NCI-H2081 treated with DMSO at 0.1 percent for 48 hours (cell line): ENCODE measurements at places on chromosomes 12 and 14.

- no peak for DNase-seq
Observed at GRCh38 chr12:90233168-90234100, 524.8 kb upstream of the ATP2B1 start.

DNA sequence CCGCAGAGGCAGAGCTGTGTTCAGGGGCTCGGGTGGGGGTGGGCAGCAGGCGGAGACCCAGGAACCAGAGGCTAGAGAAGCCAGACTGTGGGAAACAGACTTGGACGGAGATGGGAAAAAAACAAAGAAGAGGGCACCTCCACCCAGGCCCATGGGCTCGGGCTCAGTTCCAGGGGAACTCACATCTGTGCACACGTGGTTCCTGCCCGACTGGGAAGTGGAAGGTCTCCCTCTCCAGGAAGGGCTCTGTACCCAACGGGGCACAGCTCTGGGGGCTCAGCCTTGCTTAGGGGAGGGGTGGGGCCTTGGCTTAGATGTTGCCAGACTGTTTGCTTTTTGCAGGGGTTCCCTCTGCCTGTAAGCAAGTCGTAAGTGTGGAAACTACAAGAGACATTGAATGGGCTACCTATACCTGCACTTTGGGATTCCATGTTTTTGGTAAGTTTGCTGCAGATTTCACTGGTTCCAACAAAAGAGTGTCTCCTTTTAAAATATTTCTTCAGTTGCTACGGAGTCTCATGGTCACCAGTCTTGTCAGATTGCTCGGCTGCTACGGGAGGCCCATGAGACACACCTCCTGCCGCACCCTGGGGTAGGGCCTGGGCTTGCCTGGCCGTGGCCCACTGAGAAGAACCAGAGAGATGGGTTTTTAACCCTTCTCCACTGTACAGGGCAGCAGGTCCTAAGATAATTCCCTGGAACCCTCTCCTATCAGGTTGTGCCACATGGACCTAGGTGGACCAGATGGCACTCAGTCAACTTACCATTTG is 127.6 kb upstream of the EVL start:
- no peak for DNase-seq

GRCh38 chr12:78241446-78241845 is 410.8 kb downstream of the NAV3 start:
- DNase-seq = no peak

DNA sequence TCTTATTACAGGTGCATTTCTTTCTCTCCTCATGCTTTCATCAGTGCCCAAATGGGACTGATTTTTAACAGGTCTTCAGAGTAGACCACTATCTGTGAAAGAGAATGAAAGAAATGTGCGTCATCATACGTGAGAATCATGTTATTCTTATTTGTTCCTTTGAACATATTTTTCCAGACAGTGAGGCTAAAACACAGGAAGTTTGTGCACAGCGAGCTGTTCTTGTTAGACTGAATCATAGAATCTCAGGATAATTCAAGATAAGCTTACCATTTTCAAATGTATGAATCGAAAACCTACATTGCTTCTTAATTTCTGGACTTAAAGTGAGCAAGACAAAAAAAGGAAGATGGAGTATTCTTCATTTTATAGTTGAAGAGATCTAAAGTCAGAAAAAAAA is 383.1 kb downstream of the EGLN3 start:
- no peak for DNase-seq

DNA sequence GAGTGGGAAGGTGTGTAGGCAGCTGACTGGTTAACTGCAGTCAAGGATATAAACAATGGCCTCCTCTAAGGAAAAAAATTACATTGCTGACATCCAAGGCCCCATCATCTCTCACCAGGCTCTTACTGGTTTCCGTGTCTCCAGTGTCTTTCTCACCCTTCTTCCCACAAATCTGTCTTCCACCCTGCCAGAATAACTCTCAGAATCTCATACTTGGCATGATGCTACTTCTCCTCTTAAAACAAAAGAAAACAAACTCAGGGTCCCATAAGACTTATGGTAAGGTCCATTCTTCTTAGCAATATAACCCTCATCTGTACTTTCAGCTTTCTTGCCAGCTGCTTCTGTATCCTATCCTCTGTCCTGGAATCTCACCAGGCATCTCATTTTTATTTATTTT is 68.9 kb downstream of the SUSD6 start:
- no peak for DNase-seq

- no peak for DNase-seq
Observed at GRCh38 chr14:92315050-92315805, 7.7 kb upstream of the SLC24A4 start.

DNA sequence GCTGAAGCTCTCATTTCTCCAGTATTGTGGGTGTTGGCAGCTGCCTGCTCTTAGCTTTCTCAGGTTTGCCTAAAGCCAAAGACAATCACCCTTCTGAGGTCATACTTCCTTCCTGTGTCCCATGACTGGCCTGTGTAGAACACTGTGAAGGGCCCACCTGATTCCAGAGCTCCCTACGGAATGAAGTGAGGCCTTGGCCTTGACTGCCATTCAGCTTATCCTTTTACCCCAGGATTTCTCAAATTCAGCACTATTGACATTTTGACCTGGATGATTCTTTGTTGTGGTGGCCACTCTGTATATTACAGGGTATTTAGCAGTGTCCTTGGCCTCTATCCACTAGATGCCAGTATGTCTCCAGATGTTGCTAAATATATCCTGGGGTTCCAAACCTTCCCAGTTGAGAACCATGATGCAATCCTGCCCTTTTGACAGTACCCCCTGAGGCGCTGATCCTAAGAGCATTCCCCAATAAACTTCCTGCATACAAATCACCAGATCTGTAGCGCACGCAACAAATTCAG is 112.3 kb upstream of the KRR1 start:
- no peak for DNase-seq

DNA sequence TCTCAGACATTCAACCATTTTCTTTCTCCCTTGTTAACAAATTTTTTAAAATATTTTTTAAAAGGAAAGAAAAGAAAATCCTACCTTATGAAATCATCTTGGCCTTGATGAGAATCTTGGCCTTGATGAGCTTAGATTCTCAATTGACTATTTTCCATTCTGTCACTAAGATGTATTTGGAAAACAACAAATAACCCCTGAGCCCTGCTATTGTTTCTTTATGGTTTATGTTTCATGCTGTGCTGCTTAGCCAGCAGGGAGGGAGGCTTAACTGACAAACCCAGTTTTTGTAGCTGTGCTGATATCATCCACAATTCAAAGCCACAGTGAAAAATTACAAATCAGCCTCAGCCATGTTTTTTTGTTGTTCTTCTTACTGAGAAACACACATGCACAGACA is 404.1 kb downstream of the RAD51B start:
- no peak for DNase-seq

- DNase-seq = no peak
Observed at GRCh38 chr14:79543967-79544697, 667.2 kb downstream of the DIO2 start.

DNA sequence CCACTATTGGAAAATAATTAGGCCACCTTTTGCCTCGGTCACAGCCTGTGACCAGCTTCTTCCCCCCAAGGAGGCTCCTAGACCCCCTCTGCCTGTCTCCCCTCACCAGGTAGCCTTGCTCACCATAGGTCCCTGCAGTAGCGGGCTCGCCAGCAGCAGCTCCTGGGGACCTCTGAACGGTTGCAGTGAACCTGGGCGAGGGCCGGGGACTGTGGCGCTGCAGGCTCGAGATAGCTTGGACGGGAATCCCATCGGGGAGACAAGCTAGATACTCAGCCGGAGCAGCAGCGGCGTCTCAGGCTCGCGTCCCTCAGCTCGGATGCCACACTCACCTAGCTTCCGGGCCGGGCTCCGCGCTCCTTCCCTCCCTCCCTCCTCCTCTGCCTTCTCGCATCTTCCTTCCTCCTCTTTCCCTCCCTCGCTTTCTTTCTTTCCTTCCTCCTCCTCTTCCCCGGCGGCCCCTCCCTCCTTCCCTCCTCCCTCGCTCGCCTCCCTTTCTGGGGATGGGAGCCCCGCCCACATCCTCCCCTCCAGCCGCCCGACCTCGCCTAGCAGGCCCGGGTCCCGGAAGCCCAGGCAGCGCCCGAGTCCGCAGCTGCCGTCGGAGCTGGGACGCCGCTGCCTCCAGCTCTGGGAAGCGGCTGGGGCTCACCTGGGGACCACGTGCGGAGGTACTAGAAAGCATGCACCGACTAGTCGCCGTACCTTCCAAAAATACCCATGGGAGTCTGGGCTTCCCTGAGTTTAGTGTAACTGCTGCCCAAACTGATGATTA is at the start of gene BMP4:
TSS of gene BMP4 (minus strand) at position 399 of the 775 bp plus-strand sequence. CDS start 4,603 bp downstream, outside the sequence.
- DNase-seq = no peak

DNA sequence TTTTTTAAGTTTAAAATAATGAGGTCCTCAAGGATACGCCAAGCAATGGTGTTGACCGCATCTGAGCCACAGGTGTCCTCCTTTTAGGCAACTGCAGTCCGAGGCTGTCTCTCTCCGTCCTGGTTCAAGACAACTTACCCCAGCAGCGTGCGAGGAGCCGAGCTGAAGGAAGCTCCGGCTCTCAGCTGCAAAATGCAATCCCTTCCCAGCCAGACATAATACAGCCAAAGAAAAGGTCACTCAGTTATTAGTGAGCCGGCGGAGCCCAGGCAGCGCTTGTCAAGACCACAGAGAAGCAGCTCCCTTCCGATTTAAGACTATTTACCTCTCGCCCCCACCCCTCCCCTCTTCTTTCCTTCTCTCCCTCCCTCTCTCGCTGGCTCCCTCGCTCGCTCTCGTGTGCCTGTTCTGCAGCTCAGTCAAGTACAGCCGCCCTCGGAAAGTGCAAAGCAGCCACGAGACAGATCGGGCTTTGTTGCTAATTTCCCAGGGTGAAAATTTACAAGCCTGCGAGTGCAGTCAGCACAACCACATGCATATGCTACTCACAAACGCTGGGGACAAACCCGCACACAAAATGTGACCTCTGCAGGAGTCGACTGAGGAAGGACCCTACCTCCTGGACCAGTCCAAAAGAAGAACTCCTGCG is 363 bp upstream of the LMO3 start:
- DNase-seq = no peak

GRCh38 chr14:55127460-55127951 is 1.5 kb upstream of the LGALS3 start:
- DNase-seq = no peak

- peak; percentile 21 for DNase-seq
Observed at GRCh38 chr12:113030875-113031525, 25.5 kb upstream of the DTX1 start.

DNA sequence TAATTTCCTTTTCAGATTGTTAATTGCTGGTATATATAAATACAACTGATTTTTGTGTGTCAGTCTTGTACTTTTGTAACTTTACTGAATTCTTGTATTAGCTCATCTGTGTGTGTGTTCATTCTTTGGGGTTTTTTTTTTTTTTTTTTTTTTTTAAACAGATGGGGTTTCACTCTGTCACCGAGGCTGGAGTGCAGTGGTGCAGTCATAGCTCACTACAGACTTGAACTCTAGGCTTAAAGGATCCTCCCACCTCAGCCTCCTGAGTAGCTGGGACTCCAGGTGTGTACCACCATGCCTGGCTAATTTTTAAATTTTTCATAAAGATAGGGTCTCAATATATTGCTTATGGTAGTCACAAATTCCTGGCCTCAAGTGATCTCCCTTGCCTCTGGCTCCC is 68.0 kb downstream of the WNK1 start:
- DNase-seq = no peak

GRCh38 chr12:39440781-39441180 is 2.1 kb downstream of the KIF21A start:
- no peak for DNase-seq

DNA sequence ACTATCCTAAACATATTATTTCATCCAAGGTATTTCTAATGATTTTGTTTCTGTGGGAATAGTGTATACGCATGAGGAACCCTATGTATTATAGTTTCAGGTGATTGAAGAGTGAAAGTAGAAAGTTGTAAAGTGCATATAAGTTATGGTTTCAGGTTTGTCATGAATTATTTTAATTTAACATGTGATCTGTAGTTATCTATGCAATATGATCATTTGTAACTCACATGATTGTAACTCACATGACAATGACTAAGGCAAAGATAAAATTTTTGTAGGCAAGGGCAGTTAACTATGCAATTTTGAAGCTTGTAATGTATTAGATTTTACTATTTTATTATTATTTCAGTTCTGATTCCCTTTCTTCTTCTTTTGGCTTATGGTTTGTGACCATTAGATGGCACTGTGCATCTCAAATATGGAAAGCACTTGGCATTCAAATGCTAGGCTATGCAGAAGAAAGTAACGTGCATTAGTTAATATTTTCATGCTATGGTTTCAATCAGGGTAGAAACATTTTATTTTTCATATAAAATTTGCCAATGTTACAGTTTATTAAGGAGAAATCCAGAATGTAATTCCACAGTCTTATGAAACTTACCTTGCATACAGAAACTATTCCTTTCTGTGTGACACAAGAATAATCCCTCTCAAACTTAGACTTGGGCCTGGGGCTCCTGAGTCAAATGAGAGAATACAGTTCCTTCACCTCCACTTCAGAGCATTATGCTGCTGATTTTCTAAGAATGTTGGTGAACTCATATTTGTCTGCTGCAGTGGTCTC is 15.8 kb upstream of the TMEM30B start:
- no peak for DNase-seq
